ENCODE measurements at places on chromosomes 6 and 20.
A peak's percentile ranks its signal among the peaks of the same experiment; 100 is the strongest.

GRCh38 chr6:21414065-21414464, 179.5 kb upstream of the SOX4 start:
- DNase-seq = no peak

DNA sequence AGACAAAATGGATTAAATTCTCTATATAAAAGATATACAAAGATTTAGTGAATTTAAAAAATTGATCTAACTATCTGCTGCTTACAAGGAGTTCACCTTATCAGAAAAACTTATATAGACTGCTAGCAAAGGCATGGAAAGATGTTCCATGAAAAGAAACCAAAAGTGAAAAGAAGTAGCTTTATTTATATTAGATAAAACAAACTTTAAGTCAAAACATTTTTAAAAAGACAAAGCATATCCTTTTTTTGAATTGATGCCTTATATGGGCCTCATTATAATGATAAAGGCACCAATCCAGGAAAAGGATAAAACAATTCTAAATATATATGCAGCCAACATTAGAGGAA, 334.2 kb downstream of the MEI4 start:
- DNase-seq = no peak

DNA sequence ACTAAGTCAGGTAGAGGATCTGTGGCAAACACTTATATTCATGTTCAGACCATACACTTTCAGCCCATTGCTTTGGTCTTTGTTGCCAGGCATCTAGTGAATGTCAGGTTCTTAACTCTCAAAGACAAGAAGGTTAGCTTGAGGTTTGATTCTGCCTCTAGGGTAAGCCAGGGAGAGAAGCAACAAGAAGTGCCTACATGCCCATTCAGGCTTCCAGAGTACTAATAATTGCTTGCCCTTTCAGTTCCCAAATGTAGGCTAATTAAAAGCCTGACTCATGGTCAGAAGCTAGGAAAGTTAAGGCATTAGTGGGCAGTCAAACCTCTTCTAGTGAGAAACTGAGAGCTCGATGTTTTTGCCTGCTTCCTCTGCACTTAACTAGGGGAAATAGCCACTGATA, 492.4 kb downstream of the PKHD1 start:
- DNase-seq = no peak

DNA sequence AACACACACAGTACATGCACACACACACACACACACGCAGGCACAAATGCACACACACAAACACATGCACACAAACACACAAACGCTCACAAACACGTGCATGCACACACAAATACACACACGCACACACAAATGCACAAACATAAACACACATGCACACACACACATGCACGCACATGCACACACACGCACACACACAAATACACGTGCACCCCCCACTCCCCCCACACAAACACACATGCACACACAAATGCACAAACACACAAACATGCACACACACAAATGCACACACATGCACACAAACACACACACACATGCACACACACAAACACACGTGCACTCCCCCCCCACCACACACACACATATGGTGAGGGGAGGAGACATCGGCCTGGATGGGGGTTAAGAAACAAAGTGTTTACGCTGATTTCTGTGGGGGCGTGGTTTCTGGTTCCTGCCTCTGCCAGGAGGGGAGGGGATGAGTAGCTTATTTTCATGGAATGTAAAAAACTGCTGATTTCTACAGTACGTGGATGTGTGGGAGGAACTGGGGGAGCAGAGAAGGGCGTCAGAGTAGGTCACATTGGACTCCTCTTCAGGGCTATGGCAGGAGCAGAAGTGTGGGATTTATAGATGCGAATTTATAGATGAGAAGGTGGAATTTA, 607.2 kb downstream of the QKI start:
- DNase-seq = no peak

GRCh38 chr20:54228841-54229240, 21.0 kb downstream of the PFDN4 start:
- DNase-seq = no peak

- DNase-seq = no peak
These were observed 142.5 kb downstream of the ZMYND8 start for GRCh38 chr20:47213966-47214365.

DNA sequence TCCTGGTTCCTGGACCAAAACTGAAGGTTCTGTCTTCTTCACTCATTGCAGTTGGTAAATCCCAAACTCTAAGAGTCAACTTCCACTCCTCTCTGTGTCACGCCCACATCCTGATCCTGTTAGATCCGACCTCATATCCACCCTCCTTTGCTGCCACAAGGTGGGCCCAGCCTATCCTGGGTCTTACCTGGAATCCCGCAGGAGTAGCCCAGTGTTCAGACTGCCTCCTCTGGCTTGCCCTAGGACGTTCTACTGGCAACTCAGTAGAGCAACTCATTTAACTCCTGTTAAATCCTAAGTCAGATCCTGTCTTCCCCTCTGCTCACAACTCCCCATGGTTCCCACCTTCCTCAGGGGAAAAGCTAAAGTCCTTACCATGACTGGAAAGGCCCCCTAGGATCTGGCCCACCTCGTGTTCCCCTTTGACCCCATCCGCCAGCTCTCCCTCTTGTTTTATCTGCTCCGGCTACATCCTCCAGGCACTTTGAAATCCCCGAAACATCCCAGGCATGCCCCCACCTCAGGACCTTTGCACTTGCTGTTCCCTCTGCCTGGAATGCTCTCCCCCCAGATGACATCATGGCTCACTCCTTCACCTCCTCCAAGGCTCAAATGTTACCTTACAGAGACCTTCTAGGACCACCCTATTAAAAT, 43.9 kb downstream of the TFEB start:
- no peak for DNase-seq

- no peak for DNase-seq
These were observed 501.3 kb upstream of the SULF2 start for GRCh38 chr20:48286601-48287000.

- DNase-seq = no peak
These were observed 24.0 kb downstream of the SDCBP2 start for GRCh38 chr20:1304710-1305515.

DNA sequence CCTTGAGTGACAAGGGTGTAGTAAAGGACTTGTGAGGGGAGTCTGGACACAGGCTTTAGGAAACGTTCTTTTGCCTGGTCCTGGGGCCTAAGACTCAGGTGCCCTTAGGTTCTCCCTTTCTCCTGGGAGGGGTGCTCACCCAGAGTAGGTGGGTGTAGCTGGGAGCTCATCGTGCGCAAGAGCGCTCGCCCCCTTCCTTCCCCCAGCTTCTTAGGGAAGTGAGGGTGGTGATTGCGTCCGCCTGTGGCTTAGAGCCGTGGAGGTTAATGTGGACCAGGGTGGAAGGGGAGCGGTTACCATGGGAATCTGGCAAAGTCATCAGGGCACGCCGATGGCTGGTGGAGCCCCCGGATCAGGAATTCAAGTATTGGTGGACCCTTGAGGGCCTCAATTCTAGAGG, 3.3 kb upstream of the AARS2 start:
- no peak for DNase-seq

DNA sequence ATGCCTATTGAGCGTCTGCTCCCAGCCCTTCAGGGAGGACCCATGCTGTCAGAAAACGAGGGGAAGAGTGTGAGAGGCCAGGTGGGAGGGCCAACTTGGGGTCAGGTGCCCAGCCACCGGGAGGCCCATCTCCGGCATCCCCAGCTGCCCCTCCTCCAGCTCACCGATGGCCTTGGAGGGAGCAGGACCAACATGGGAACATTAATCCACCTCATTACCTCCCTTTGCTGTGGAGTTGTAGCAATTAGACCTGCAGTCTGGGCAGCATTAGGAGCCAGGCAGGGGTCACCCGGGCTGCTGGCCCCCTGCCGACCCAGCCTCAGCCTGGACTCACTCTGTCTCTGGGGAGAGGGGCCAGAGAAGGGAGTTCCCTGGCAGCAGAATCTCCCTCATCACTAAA, 25.1 kb downstream of the DLGAP4 start:
- DNase-seq = no peak

DNA sequence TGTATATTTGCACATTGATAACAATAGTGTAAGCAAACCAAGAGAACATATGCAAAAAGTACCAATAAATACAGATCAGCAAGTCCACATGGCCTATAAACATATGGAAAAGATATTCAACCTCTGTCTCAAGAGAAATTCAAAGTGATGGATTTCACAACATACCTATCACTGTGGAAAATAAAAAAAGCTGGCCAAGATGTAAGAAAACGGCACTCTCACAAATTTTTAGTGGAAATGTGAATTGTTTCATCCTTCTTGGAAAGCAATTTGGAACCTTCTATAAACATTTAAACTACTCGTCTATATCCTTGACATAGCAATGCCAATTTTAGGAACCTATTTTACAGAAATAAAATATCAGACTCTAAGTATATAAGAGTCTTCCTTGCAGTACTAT, 559.8 kb downstream of the QKI start:
- no peak for DNase-seq

- DNase-seq = no peak
These were observed 15.9 kb upstream of the PTGIS start for GRCh38 chr20:49583669-49584417.

DNA sequence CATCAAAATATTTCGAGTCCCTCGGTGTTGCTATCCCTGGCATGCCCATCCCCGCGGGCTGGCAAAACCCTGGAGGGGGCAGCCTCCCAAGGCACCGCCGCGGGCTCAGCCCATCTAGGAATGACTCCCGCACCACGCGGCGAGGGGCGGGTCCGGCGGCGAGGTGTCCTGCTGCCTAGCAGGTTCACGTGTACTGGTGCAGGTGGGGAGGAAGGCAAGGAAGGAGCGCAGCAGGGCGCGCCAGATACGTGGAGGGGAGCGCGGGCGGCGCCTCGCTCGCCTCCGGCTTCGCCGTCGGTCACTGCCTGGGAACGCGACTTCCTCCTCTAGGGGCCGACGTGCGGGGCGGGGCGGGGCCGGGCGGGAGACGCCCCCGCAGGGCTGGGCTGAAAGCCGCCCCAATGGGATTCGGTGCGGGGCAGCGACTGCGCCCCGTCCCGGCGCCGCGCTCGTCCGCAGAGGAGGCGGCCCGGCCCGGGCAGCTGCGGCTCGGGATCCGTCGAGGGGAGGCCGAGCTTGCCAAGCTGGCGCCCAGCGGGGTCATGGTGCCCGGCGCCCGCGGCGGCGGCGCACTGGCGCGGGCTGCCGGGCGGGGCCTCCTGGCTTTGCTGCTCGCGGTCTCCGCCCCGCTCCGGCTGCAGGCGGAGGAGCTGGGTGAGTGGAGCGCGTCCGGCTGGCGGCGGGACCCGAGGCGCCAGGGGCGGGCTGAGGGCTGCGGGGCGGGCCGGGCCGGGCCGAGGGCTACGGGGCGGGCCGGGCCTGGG, at the start of gene DCBLD1:
DCBLD1 (plus strand) TSS at position 435 of the 764 bp plus-strand sequence; CDS start at position 543, 108 bp downstream.
- DNase-seq = peak; percentile 32

DNA sequence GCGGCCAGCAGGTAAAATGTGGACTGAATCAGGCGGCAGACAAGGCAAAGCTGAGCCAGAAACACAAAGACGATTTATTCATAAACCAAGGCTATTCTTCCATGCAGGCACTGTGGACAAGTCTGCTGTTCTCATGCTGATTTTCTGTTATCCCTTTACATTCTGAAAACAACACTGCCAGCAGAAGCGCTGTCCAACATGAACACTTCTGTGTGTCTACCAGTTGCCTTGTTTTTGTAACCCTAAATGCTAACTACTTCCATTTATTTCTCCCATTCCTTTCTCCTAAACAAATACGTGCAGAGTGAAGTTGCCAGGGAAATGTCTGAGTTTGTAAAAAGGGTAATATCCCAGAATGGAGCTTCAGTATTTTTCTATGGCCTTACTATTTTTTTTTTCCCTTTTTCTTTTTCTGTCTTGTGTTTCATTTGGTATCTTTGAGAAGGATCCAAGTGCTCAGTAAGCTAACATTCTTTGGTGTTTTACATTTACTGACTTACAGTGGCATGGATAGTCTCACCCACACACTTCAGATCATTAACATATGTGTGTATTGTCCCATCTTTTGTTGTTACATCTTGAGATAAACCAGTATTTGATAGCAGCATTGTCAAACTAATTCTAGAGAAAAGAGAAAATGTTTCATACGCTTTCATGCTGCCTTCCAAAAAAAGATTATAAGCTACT, 1308.9 kb upstream of the MAP3K7 start:
- no peak for DNase-seq

DNA sequence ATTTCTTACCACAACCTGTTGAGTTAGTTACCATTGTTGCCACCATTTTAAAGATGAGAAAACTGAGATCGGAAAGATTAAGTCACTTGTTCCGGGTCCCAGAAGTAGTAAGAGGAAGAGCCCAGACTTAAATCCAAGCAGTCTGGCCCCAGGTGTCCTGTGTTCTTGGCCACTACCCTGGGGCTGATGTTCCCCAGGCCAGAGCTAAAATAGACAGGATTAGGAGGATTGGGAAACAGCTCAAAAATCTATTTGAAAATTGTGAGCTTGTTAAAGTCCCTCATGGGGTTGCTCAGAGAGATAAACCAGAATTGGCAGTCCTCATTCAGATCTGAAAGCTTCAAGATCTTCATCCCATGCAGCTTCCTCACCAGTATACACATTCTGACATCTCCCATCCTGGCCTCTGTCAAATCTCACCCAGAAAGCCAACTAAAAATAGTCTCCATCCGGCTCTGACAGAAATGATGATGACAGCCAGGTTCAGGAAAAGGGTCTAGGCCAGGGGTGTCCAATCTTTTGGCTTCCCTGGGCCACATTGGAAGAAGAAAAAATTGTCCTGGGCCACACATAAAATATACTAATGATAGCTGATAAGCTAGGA, 62.0 kb downstream of the GFOD1 start:
- no peak for DNase-seq

GRCh38 chr6:81743649-81744048, 8.8 kb downstream of the TENT5A start:
- no peak for DNase-seq

DNA sequence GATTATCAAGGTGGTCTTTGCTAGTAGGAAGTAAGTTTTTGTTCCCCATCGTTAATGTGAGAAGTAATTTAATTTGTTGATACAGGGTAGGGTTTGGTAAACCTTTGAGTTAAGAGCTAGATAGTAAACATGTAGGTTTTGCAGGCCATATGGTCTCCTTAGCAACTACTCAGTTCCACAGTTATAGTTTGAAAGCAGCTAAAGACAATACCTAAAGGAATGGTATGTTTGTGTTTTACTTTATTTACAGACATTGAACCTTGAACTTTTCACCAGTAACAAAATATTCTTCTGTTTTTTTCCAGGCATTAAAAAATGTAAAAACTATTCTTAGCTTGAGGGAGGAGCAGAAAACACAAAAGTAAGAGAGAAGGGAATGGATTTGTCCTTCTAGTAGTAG, 1.7 kb downstream of the CAP2 start:
- DNase-seq = no peak
